ENCODE measurements at places on chromosomes 5 and 9.

GRCh38 chr5:54383941-54384340, 71.6 kb upstream of the HSPB3 start:
- no peak for DNase-seq

DNA sequence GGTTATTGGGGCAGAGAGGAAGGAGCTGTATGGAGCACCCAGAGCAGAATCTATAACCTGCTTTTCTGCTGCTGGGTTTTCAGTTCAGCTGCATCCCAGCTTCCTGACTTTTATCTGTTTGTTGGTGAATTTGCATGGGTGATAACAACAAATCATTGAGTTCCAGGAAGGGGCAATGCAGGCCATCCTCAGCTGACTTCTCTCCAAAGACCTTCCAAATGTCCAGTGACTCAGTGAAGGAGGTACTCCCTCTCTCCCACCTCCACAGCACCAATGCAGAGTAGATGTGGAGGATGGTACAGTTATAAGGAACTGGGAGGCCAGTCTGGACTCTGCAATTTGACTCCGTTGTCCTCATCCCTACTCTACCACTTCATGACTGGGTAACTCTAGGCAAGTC, 1.6 kb upstream of the TXN start:
- DNase-seq: no peak

DNA sequence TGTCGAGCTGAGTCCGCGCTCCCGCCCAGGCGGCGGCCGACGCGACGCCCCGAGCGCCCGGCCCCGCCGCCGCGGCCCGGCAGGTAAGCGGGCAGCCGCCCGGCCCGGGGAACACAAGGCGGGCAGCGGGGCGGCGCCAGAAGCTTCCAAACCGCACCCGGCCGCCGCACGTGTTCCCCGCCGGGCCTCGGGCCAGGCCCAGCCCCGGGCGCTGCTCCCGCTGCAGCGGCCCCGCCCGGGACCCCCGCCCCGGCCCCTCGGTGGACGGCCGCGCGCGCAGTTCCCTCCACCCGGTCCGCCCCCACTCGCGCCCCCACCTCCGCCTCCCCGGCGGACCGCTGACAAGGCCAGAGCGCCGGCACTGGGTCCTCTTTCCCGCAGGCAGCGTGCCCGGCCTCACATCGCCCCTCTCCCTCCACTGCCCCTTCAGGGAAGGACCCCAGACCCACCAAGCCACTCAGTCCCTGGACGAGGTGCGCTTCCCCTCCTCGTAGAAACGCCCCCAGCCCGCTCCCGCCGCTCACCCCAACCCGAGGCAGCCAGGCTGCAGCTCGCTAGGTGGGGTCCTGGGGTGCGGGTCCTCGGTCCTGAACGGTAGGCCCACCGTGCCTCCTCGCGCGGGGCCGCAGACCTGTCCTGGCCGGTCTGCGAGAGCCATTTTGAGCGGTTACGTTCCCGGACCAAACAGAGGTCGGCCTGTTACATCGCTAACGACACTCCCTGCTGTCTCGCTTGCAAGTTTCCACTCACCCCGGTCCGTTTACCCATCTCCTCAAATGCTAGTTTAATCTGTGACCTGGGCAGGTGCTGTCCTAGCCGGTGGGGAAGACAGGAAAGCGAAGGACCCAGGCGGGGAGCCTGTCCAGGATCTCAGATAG, 475 bp downstream of the WDR5 start:
- no peak for DNase-seq

- no peak for DNase-seq
Observed at GRCh38 chr5:88845081-88845697, 37.8 kb downstream of the MEF2C start.

- DNase-seq: peak; percentile 93
Observed at GRCh38 chr5:141747152-141748141, 65.4 kb upstream of the ARAP3 start.

- DNase-seq: peak; percentile 32
Observed at GRCh38 chr5:163569284-163569683, 63.9 kb downstream of the MAT2B start.

- DNase-seq: no peak
Observed at GRCh38 chr5:6195711-6196358, 182.5 kb downstream of the MED10 start.

GRCh38 chr9:104608336-104608735, 2.9 kb upstream of the OR13C2 start:
- no peak for DNase-seq

GRCh38 chr5:177183142-177183541, 49.6 kb downstream of the NSD1 start:
- no peak for DNase-seq

- DNase-seq: no peak
Observed at GRCh38 chr5:127876384-127876783, 173.2 kb downstream of the CCDC192 start.

- no peak for DNase-seq
Observed at GRCh38 chr5:54311176-54311677, 854 bp upstream of the ARL15 start.
